Stimulated activated naive B cell treated with anti-CD40 and anti-IgM and Interleukin-4, amounts not matched to agents 10 μg/mL and 1 μg/mL and 100 μg/mL, for 72 hours (primary cell): ENCODE measurements at places on chromosomes 4 and X.

DNA sequence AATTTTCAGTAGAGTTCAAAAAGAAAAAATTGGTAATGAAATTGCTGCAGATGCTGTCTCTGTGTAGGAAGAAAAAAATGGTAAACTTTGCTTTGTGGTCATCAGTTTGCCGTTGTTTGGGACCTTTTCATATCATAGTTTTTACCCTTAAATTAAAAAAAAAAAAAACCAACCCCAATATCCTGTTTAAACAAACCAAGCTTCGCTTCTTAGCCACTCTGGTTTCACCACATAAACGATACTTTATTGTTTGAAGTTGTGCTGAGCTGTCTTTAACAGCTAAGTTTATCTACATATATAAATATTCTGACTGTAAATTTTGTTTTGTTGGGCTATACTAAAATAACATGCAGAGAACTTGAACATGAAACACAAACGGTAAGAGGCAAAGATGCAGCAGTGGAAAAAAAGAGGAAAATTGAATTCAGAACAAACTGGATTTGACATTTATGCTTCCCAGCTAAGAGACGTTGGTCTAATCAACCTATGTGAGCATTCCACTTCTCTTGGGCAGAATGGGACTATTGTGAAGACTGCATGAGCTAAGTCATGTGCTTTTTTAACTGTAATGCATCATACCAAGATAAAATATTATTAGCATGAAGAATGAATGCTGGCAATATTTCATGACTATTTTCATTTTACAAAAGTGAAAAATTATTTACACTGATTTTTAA is 15.7 kb upstream of the H2AZ1 start:
- DNase-seq = no peak

DNA sequence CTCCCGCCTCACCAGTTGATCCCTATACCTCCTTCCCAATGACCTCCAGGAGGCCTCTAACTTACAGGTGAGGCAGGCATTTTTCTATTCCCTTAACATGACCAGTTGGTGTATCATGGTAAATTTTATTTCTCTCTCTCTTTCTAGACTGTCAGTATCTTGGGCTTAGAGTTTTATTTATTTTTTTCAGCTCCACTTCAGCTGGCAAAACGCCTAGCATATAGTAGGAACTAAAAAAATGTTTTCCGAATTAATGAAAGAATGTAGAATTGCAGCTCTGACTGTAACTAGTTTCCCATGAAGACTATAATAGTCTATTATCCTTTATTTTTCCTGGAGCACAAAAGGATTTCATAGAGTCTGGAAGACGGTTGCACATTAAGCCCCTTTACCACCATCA is 84.8 kb downstream of the PDE5A start:
- no peak for DNase-seq

GRCh38 chrX:152817078-152817764 is 13.3 kb downstream of the CETN2 start:
- no peak for DNase-seq

DNA sequence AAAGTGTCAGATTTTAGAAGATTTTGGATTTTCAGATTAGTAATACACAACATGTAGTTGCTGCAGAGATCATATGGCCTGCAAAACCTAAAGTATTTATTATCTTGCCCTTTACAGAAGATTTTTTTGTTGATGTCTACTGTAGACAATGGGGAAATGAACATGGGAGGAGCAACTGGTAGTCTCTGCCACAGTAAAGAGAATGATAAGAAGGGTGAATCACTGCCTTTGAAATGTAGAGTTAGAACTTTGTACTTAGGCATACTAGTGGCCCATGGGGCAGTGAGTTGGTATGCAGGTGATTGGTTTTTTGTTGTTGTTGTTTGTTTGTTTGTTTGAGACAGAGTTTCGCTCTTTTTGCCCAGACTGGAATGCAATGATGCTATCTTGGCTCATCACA is 50.1 kb downstream of the GAB1 start:
- no peak for DNase-seq

- no peak for DNase-seq
These were observed 7.2 kb upstream of the DDX60L start for GRCh38 chr4:168487282-168488035.

DNA sequence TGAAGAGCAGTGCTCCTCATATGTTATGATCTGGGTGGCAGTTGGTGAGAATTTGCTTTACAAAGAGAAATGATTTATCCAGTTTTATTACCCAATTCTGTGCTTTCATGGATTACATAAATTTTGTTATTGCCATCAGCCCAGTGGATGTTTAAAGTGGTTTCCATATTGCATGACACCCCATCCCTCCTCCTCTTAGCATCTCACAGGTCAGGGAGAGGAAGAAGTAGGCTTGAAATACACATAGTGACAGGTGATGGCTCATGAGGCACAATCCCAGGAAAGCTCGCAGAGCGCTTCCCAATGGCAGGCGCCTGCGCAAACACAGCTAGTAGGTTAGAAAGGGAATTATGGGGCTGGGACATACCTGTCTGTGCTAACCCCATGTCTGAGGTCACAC is 47.7 kb upstream of the GATB start:
- DNase-seq = no peak

GRCh38 chr4:96916711-96917110 is 1076.8 kb downstream of the PDHA2 start:
- DNase-seq = no peak

- DNase-seq = no peak
These were observed 25.0 kb downstream of the COQ2 start for GRCh38 chr4:83259586-83259985.

DNA sequence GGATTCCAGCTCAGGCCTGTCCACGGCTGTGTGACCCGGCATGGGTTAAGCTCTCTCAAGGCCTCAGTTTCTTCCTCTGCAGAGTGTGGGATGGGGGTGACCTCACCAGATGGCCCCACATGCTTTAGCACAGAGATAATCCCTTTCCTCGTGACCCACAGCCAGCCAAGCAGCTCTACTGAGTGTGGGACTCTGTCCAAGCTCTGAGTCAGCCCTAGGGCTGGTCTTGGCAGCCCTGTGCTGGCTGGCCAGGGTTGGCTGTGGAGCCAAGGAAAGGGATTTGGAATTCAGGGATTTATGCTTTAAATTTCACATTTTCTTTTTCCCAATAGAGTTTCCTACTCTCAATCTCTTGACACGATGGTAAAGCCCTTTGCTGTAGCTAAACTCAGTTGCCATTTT is 19.7 kb upstream of the SPON2 start:
- DNase-seq = no peak

DNA sequence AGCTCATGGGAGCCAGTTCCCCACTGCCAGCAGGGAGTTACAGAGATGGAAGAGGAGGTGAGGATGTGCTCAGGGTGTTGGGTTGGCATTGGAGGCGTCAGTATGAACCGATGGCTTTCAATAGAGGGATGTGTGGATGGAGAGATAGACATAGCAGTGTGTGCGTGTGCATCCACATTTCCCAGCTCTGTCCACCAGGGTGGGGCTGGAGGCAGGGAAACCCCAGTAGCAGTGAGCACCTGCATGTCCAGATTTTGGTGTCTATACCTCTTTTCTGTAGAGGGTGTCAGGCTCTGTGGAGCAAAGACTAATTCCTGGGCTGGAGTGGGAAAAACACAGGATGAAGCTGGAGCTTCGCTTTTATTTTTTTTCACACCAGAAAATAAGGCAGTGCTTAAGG is 37.2 kb upstream of the HGFAC start:
- no peak for DNase-seq

GRCh38 chrX:77200663-77201062 is 246.5 kb upstream of the FGF16 start:
- DNase-seq = no peak

DNA sequence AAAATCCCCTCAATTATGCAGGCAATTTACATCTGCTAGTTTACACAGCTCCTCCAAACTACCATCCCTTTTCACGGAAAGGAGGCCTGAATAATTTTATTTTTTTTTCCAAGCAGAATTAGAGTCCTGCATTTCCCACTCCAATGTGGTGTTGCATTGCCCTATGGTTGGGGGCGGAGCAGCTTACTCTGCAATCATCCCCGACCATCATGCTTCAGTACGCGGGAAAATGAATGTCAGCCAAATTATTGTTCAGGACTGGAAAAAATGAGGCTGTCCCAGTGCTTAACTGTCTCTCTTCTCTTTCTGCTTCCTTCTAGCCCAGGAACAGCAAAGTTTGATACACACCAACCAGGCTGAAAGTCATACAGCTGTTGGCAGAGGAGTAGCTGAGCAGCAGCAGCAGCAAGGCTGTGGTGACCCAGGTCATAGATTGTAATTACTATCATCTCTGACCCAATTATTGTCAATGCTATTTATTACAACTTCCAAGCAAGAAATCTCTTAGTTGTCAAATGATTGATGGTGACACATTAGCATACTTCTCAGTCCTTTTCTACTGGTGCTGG is 28.3 kb downstream of the MMRN1 start:
- DNase-seq = no peak

DNA sequence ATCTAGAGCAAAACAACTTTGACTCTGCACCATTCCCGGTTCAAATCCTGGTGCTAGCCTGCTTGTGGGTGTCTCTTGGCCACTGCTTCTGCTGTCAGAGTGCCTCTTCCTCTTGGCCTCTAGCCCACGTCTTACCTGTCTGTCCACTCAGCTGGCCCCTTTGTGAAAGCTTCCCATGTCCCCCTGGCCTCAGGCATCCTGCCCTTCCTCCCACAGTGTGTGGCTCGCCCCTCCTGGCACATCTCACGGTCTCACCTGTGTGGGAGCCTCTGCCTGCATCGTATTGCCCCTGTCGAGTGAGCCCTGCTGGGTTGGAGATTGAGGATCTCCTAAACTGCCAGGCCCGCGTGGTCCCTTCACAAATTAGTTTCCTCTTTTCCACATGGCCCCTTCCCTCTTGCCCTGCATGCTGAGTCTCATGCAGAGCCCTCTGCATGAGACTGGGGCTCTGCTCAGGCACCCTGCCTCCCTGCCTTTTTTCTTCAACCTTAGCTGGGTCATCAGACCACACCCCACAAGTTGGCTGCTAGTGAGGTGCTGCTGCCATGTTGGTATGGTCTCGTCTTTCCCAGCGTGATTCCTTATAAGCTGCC is 53.7 kb upstream of the TADA2B start:
- DNase-seq = no peak

DNA sequence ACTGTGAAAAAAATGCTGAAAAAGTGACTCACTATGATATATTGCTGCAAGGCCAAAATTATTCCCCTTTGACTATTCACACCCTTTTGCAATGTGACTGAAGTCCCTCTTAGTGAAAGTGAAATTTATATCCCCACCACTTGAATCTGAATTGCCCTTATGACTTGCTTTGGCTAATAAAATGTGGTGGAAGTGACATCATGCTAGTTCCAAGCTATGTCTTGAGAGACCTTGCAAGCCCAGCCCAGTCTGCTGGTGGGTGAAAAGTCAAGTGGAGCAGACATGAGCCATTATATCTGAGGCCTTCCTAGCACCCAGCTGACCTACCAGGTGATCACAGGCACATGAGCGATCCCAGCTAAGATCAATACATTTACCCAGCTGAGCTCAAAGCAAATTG is 94.7 kb downstream of the LINC00632 start:
- DNase-seq = no peak

- no peak for DNase-seq
These were observed 704 bp downstream of the FAM3A start for GRCh38 chrX:154515090-154515965.

- no peak for DNase-seq
These were observed 74.4 kb downstream of the RNF150 start for GRCh38 chr4:141058591-141059512.

DNA sequence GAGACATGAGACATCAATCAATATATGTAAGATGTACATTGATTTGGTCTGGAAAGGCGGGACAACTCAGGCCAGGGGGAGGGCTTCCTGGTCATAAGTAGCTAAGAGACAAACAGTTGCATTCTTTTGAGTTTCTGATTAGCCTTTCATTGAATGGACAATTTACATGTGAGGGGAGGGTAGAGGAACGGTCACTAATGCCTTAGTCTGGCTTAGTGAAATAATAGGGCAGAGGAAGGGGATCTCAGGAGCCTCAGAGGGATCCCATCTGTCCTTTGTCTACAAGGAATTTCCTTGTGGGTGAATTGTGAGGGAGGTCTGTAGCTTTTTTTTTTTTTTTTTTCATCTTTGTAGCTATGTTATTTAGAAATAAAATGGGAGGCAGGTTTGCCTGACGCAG is 88.3 kb downstream of the GK start:
- DNase-seq = no peak

DNA sequence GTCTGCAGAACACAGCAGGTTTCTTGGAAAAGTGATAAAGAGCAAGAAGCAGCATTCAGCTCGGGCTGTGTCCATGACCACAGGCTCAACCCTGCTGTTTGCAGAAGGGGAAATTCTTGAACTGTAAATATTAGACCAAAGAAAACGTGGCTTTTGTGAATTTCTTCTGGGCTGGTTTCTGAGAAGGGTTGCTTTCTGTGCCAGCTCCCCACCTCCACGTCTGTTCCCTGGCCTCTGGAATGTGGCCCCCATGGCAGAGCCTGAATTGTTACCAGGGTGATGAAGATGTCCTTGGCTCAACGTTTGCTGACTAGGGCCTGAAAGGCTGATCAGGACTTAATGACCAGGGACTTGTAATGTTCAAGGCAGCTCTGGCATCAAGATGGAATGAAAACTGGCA is 116.0 kb downstream of the CPEB2 start:
- DNase-seq = no peak

DNA sequence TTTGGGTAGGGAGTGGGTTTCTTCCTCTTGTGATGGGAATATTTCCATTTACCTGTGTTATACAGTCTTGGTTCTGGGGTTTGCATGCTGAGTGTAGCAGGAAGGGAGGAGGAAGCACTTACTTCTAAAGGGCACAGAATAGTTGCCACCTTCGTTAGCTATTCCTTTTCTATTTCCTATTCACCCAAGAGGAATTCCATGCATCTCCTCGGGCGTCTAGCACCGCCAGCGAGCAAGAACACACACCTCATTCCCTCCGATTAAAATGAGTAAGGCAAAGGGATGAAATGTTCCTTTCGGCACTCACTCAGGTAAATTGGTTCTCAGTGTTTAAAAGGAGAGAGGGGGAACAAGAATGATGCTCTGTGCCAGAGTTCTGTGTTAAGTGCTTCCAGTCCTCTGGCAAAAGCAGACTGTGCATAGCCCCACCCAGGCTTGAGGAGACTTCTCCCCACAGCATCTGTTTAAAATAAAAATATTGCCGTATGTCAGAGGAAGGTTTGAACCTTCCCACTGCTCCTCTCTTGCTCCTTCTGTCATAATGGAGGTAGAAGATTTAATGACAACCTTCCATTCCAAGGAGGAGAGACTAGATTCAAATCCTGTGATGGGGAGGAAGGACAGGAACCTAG is 351.4 kb downstream of the PTTG2 start:
- DNase-seq = no peak

DNA sequence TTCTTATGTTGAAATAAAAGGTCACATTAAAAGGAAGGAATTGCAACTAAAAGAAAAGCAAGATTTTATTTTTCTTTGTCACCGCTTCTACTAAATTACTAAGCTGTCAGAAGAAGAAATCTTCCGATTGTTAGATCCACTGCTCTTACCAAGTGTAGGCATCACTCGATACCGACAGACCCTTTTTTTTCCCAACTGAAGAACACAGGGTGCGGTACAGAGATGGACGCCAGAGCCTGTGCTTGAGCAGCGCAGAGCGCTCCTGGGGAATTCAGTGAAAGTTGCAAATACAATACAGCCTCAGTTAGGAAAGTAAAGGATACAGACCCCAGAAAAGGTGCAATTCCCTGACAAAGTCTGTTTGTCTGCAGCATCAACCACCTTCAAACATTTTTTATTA is 94.9 kb upstream of the WDR17 start:
- DNase-seq = no peak
